A172 (cell line): ENCODE measurements at places on chromosomes 3 and 15.

GRCh38 chr3:81741216-81741615, 20.2 kb downstream of the GBE1 start:
- no peak for DNase-seq

DNA sequence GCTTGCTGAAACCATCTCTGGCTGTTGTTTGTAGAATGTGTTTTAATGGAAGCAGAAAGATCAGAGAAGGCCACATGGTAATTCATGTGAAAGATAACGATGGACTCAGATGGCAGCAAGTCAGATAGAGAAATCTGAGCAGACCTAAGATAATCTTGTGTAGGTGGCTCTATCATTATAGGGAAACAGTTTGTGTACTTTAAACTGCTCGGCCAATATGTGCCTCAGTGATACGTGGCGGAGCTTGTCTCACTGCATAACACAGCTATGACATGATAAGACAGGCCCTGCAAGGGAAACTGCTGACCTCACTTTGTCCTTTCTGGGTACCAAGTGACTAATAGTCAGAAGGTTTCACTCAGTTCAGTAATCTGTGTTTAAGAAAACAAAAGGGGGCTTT, 51.0 kb downstream of the MME start:
- peak; percentile 25 for DNase-seq

DNA sequence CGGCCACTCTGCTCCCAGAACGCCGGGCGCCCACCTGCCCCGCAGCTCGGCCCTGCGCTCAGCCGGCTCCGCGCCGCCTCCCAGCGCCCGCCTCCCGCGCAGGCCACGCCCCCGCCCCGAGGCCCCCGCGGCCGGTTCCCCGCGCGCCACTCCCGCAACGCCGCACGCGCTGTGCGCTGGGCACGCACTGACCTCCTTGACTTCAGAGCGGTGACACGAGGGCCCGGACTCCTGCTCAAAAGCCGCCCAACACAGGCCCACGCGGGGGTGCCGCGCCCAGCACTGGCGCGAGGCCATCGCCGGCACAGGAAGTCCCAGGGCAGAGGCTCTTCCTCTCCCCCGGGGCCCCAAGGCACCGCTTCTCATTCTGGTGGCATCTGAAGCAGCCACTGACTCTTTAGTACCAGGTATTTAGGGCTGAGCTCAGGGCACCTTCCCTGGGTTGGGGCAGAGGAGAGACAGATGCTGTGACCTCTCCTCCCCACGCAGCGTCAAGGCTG, 12.4 kb downstream of the TNK2 start:
- DNase-seq: peak; percentile 47

- DNase-seq: peak; percentile 92
Measured at GRCh38 chr3:120497336-120497735, 46.5 kb upstream of the FSTL1 start.

- no peak for DNase-seq
Measured at GRCh38 chr15:83129791-83130190, 22.3 kb downstream of the TM6SF1 start.

DNA sequence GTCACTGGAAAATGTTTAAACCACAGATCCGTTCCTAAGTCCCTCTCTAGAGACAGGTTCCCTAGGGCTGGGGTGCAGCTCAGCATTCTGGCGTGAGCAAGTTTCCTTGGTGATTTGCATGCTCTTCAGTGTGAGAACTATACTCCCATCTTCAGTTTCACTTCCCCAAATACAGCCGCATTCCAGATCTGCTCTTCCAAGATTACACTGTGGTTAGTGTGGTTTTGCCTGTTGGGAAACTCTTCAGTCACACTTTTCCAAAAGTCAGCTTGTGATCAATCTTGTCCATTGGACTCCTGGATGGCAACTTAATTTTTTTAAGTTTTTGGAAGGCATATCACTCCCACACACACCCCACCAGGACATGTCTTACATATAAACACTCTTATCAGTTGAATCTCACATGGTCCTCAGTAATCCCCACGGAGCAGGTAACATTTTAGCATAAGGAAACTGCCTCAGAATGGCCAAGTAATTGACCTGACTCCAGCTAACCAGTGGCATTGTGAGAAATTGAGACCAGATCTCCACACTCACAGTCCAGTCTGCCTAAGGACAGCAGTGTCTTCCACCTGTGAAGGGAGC, 33.5 kb upstream of the PTPN23 start:
- peak; percentile 34 for DNase-seq

DNA sequence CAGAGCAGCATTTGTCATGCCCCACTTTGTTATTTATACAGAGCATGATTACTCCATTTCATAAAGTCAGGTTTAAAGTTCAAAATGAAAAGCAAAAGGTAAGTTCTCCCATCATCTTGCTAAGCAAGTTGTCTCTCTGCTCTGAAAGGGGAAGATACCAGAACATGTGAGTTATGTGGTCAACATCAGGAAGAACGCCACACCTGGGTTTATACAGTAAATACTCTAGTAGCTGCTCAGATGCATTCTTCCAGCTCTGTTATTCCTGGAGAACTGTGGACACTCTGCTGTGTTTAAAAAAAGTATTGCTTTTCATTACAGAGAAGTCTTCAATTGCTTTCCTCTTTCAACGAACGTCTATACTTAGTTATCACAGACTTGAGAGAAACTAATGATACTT, 145.7 kb downstream of the PLCL2 start:
- no peak for DNase-seq

DNA sequence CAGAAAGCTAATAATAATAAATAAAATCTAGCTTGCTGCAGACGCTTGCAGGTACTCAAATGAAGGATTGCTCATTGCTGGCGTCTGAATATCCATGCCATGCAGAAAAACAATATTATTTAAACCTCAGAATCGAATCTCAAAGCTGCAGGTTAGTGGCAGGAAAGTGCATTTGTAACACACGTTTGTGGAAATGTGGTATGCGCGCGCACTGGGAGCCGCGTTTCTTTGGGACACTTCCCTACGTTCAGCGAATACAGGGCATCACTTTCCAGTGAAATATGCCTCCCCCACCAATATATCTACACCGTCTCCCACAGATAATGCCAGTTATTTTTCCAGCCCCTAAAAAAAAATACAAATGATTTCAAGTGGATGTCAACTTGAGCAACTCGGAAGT, 37.1 kb downstream of the ZIC4 start:
- no peak for DNase-seq
